ENCODE measurements at places on chromosomes 1 and 21.
A peak's percentile ranks its signal among the peaks of the same experiment; 100 is the strongest.

DNA sequence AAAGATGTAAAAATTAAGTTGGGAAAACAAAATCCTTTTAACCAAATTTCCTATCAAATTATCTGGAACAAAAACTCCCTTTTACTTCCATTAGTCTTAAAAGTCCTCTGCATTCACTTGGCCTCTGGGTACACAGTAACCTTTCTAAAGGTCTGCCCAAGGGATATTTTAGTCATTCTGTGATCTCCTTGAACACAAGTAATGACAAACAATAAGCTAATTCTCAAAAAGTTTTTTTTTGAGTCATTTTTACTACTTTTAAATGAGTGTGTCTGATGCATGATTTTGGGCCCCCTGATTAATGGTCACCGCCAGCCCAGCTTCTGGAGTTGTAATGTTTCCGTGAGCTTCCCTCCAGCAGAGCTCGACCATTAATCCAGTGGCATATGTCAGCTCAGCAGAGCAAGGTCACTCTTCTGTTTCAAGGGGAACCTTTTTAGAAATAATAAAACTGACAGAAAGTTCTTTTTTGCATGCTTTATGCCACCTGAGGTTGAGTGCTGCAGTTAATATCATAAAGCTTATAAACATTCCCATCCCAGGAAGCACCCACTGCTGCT, 14.3 kb downstream of the SAMSN1 start:
- no peak for DNase-seq

- no peak for DNase-seq
These were observed 60.4 kb downstream of the ATP5PO start for GRCh38 chr21:33855190-33855589.

GRCh38 chr1:230754796-230755195, 7.6 kb downstream of the CAPN9 start:
- DNase-seq: no peak

DNA sequence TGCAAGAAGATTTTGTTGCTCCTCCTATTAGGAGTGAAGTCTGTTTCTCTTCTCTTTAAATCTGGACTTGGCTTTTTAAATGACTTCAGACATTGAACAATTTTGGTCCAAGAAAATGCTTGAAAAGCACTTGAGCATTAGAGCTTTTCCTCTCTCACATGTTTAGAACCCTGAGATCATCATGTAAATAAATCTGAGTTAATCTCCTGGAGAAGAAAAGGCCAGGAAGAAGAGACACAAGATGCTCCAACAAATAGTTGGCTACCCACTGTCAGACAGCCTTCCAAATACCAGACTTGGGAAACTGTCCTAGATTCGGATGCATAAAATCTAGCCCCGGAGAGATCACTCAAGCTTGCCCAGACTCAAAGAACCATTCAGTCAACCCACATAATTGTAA, 1353.1 kb upstream of the ADGRL4 start:
- no peak for DNase-seq

DNA sequence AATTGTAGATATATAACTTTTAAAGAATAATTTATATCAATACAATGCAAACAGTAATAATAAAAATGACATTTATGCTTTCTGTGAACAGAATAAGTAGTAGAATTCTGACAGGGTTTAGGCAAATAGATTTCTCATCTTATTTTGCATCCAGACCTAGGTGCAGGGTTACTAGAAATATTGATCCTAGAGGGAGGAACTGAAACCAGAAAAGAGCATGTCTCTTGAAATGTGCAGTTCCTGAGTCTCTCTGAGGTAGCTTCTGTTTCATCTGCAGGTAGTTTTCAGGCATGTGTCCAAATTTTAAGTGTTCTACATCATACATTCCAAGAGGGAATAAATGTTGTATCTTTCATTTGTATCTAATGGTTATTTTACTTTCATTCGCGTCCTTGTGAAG, 631.9 kb upstream of the ADGRL4 start:
- no peak for DNase-seq

GRCh38 chr1:38873027-38873969, at the start of gene MYCBP:
Gene MYCBP, minus strand, starts transcription at chr1:38873348. Its CDS starts 43 bp downstream, at chr1:38873305.
- DNase-seq: peak; percentile 90

DNA sequence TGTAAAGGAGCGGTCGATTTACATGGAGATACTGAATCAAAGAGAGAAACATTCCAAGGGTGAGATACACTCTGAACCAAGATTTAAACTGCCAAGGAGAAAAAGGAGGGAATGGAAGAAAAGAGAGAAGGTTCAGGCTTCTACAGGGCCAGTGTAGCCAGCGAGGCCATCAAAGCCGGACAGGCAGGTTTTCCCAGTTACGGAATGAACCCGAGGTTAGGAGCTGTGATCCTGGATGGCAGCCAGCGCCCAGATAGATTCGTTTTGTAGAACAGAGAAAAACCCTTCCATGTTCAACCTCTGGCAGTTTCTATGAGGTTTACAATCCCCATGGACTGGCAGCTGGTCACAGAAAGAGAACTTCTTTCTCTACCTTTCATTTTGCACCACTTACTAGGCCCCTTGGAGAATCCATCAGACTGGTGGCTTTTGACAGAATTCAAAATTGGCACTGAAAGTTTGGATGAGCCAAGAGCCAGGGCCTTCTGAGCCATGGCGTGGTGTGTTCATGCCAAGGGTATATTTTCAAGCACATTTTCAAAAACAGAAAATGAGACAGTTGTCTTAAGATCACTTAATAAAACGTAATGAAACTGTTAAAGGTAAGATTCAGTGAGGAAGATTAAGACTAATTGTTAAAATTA, 171.5 kb downstream of the RUNX1 start:
- no peak for DNase-seq

DNA sequence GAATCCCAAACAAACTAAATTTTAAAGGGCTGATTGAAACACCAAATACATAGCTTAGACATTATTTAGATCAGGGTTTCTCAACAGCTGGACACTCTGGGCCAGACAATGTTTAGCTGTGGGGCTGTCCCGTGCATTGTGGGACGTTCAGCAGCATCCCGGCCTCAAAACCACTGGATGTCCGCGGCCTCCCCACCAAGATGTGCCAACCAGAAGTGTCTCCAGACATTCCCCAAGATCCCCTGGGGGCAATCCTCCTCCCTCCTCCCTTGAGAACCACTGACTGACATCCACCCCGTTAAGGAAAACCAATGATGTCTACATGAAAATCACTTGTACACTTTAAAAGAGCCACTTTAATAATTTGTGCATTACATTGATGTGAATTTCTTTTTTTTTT, 38.4 kb downstream of the CLSTN1 start:
- DNase-seq: no peak

DNA sequence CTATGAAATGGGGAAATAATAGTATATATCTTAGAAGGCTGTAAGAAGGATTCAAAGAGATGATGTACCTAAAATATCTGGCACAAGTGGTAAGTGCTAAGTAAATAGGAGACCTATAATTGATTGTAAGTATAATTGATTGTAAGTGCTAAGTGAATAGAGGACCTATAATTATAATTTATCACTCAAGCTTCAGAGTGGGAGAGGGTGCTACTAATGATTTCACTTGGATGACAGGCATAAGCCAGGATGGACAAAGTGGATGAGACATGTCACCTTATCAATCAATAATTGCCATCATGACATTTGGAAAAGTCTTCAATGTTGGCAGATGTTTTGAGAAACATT, 11.2 kb downstream of the RCAN1 start:
- DNase-seq: no peak

DNA sequence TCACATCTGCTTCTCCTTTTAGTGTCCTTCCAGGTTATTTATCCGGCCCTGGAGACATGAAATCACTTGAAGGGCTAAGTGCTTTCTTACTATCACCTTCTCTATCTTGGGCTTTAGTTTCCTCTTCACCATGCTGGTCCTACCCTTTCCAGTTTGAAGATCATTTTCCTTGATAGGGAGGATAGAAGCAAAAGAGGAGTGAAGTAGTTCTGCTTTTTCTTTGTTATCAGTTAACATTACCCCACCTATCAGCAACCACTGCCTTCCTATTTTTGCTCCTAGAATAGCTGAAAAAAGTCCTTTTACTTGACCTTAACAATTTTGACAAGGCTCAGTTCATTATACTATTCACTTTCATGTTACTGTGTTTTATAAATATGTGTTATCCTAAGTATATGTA, 19.4 kb downstream of the RGL1 start:
- no peak for DNase-seq

DNA sequence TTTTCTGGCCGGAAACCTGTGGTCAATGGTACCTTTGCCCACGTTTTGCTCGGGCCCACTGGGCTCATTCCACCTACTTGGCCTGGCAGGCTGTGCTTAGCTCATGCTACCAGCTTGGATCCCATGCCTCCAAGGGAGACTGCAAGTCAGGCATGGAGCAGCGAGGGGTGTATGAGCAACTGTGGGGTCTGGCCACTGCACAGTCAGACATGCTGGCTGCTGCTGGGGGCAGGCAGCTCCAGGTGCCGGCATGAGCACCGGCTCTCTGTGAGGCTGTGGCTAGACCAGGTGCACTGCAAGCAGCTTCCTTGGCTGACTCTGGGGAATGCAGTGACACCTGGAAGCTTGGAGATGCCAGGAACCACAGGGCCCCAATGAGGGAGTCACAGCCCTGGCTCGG, 161.1 kb upstream of the DUSP10 start:
- DNase-seq: no peak

- DNase-seq: no peak
These were observed 17.5 kb downstream of the TRABD2B start for GRCh38 chr1:47979724-47980123.

DNA sequence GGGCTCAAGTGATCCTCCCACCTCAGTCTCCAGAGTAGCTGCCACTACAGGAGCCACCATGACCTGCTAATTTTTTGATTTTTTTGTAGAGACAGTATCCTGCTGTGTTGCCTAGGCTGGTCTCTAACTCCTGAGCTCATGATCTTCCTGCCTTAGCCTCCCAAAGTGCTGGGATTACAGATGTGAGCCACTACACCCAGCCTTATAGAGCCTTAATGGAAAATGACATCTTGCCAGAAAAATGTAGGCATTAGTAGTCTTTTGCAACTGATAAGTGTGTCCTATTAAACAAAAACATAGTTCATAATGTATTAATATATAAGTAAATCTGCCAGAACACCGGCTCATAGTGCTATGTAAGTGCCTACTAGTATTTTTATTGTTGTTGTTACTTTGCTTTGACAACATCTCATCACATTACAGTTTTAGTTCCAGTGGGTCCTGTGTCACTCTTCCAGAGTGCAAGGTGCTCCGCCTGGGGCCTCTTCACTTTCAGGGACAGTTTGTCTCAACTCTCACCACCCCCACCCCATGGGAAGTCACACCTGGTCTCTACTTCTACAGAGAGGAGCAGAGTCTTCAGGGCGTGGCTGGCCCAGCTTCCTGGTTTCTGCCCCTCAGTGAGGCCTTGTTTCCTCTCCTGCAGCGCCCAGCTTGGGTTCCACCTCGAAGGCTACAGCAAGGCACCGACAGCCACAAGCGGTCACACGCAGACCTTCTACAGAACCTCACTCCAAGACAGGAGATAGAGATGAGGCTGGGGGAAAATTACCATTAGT, 30.1 kb downstream of the RHOU start:
- no peak for DNase-seq

- no peak for DNase-seq
These were observed 14.6 kb downstream of the SLC35E2B start for GRCh38 chr1:1677718-1678580.

DNA sequence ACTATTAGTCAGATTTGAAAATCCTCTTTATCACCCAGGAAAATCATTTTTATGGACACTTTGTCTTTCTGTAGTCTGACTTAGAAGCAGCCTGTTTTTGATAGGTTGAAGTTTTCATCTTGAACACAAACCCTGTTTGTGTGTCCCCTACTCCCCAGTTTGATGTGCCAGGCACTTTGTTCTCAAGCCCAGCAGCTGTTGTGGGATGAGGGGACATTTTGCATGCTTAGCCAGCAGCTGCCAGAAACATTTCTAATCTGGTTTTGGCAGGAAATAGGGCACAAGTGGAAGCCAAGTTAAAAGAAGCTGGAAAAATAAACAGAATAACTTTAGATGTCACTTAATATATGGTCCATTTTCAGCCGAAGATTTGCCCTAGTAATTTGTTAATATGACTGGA, 29.9 kb downstream of the ACTN2 start:
- DNase-seq: no peak

GRCh38 chr21:42375506-42375905, 9.2 kb upstream of the TFF1 start:
- DNase-seq: no peak

- no peak for DNase-seq
These were observed 125.4 kb downstream of the RIPK4 start for GRCh38 chr21:41641510-41641815.

- no peak for DNase-seq
These were observed 291.6 kb downstream of the PLPP3 start for GRCh38 chr1:56287721-56288120.

- no peak for DNase-seq
These were observed 192.3 kb upstream of the HMCN1 start for GRCh38 chr1:185541871-185542301.

GRCh38 chr1:24175033-24175755, 11.9 kb downstream of the IFNLR1 start:
- DNase-seq: no peak

DNA sequence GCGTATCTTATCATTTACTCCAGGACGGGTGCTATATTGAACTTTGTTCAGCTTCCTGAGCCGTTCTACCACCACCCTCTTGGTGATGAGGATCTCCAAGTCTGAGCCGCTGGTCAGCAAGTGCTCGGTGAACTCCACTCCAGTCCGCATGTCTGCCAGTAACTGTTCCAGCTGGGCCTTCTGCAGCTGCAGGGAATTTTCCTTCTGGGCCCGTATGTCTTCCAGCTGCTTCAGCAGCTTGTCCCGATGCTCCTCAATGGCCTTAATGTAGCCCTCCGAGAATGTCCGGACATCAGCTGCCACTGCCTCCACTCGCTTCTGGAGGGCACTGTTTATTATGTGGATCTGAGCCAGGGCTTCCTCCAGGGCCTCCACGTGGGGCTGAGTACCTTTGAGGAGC, 3.4 kb downstream of the TRIM45 start:
- DNase-seq: no peak

GRCh38 chr21:46062471-46063211, 35.3 kb upstream of the COL6A2 start:
- no peak for DNase-seq

DNA sequence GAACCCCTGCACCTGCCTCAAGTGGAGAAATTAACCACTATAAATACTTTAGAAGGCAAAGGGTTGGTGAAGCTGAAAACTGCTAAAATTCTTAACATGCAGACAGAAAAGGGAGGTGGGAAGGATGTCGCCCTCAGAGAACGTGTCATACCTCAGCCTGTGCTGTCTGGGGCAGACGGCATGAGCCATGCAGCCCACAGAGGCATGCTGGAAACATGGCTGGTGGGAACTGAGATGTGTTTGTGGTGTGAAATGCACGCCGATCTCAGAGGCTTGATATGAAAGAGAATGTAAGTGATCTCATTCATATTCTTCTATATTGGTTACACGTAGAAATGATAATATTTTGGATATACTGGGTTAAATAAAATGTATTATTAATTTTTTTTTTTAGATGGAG, 16.3 kb downstream of the AGPAT3 start:
- DNase-seq: no peak

GRCh38 chr1:35807614-35808449, at the start of gene AGO4:
Gene AGO4, plus strand, starts transcription at chr1:35808016. Its CDS starts 401 bp downstream, at chr1:35808417.
- DNase-seq: no peak

DNA sequence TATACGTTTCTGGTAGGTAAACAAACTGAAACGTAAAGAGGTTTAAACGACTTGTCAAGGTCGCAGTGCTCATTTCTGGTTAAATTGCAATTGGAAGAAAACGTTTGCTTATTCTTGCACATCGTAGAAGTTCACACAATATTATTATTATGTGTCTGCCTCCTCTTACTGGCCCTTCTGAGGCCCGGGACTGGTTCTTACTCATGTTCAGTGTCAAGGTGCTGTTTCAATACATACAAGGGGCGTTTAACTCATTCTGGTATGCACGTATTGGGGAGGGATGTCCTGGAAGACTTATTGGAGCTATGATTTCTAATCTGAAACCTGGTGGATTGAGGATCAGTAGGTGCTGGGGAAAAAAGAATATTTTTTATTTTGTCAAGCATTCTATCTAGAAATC, 932 bp downstream of the RPF1 start:
- no peak for DNase-seq
